ENCODE measurements at places on chromosomes 5 and 9.

DNA sequence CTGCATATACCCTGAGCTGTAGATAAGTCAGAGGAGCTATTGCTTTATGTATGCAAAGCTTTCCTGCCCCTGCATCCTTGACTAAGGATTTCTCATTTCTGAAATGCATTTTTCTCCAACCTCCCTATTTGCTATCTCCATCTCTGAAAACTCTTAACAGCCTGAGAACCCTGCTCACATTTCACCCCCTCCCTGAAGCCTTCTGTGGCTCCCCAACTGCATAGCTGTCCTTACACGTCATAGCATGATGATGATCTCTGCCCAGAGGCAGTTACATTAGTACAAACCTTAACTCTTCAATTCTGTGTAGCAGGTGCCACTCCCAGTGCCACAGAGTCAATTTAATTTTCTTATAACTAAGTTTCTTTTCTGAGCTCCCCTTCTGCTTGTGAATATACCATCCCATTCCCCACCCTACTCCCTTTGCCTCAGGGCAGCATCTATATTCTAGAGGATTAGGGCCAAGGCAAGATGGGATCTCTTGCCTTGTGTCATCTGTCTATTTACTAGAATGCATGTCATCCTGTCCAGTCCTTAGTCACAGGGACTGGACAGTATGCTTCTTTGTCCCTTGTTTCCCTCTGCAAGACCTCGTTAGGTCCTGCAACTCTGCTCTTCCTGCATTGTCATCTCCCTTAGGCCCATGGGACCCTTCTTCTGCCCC lies 149.7 kb upstream of the SPRY4 start:
- peaks cover 16% of the 10 kb centered on the region for H3K36me3 ChIP-seq
- peak overlapping the region; percentile 26 for H3K27ac ChIP-seq
- no peak for DNase-seq
- no peak overlapping the region for H3K4me3 ChIP-seq

DNA sequence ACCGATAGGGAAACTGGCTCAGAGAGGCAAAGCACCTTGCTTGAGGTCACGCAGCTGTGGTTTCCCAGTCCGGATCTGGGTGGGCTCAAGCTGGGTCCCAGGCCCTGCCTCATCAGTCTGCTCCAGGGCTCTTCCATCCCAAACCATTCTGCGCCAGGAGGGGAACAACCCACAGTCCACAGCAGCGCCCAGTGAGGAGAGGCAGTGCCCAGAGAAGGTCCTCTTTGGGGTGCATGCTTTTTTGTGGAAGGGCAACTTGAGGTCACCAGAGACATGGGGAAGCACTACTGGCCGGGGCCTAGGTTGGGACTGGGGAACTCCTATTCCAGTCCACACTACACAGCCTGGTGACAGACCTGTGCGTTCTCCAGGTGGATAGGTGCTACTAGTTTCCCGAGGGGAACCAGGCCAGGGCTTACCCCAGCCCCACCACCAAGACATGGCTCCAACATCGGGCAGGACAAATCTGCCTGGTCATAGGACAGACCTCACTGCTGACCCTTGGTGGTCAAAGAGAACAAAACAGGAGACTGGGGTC lies 62.5 kb upstream of the RNF130 start:
- no peaks in the 10 kb centered on the region for H3K4me1 ChIP-seq
- DNase-seq = no peak
- H3K27ac ChIP-seq = no peak overlapping the region
- no peak overlapping the region for H3K4me3 ChIP-seq

GRCh38 chr5:139385061-139386049 lies 2.3 kb upstream of the SLC23A1 start:
- H3K4me1 ChIP-seq = peaks cover 20% of the 10 kb centered on the region
- peaks cover 8% of the 10 kb centered on the region for H3K27me3 ChIP-seq
- H3K36me3 ChIP-seq = no peaks in the 10 kb centered on the region
- no peak overlapping the region for H3K4me3 ChIP-seq

- no peaks in the 10 kb centered on the region for H3K36me3 ChIP-seq
- no peak for DNase-seq
- peaks cover 8% of the 10 kb centered on the region for H3K4me1 ChIP-seq
- no peak overlapping the region for H3K4me3 ChIP-seq
- peak overlapping the region; percentile 1 for H3K27ac ChIP-seq
Measured at GRCh38 chr5:94751460-94751859, 133.0 kb downstream of the SLF1 start.

- no peaks in the 10 kb centered on the region for H3K27me3 ChIP-seq
Measured at GRCh38 chr5:10358999-10359398, 5.5 kb downstream of the MARCHF6 start.

DNA sequence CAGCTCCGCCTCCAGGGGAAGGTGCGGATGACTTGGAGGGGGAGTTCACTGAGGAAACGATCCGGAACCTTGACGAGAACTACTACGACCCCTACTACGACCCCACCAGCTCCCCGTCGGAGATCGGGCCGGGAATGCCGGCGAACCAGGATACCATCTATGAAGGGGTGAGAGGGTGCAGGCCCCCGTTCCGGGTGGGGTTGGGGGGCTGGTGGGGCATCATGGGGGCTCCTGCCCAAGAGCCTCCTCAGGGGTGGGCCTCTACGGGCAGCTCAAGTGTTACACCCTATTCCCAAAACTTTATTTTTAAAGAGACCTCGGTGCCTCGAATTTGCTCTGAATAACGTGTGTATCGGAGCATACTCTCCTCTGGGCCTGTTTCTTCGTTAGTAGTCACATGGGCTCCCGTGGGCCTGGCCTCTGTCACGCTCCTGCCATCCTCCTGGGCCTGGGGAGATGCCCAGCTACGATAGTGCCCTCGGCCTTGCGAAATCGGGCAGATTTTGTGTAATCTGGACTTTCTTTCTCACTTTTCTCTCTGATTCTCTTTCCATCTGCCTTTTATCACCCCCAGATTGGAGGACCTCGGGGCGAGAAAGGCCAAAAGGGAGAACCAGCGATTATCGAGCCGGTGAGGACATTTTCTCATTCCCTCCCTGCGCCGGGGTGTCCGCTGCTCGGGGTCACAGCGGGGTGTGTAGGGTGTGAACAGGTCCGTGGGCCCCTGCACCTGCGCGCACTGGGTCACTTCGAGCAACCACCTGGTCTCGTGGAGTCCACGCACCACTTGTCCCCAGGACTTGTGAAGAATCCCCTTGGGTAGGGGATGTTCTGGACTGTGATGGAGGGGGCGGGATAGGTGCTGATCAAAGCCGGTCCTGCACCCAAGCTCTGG lies 90.1 kb downstream of the COL5A1 start:
- no peak for DNase-seq
- H3K27ac ChIP-seq = no peak overlapping the region
- H3K27me3 ChIP-seq = no peaks in the 10 kb centered on the region
- no peak overlapping the region for H3K4me3 ChIP-seq

- DNase-seq = no peak
- peaks cover 34% of the 10 kb centered on the region for H3K4me1 ChIP-seq
- no peak overlapping the region for H3K27ac ChIP-seq
- H3K36me3 ChIP-seq = peaks cover 21% of the 10 kb centered on the region
- H3K4me3 ChIP-seq = no peak overlapping the region
Measured at GRCh38 chr5:17396247-17396646, 101.8 kb upstream of the TAF11L2 start.

- H3K4me3 ChIP-seq = no peak overlapping the region
- no peaks in the 10 kb centered on the region for H3K27me3 ChIP-seq
- H3K27ac ChIP-seq = no peak overlapping the region
- H3K4me1 ChIP-seq = peaks cover 5% of the 10 kb centered on the region
Measured at GRCh38 chr5:98064118-98064685, 709.3 kb upstream of the RGMB start.

DNA sequence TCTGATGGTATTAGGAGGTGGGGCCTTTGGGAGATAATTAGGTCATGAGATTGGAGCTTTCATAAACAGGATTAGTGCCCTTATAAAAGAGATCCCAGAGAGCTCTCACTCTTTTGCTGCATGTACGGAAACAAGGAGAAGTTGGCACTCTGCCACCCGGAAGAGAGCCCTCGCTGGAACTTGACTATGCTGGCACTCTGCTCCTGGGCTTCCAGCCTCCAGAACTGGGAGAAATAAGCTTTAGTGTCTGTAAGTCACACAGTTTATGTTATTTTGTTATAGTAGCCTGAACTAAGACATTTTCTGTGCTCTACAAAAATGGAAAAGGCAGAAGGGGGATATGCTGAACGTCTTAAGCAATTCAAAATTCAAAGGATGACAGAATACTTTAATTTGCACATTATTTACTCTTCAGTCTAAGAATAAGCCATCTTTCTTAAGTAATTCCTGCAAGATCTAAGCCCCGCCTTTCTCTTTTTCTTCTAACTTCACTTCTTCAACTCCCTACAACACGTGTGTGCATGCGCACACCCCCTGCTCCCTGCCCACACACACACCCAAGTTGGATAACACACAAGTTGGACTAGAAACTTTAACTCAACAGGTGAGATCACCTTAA lies 17.3 kb downstream of the NFIB start:
- no peak for DNase-seq
- H3K36me3 ChIP-seq = no peaks in the 10 kb centered on the region
- peak overlapping the region; percentile 55 for H3K27ac ChIP-seq
- H3K4me1 ChIP-seq = peaks cover 19% of the 10 kb centered on the region
- H3K27me3 ChIP-seq = no peaks in the 10 kb centered on the region
- no peak overlapping the region for H3K4me3 ChIP-seq

- no peak overlapping the region for H3K4me3 ChIP-seq
- peaks cover 8% of the 10 kb centered on the region for H3K4me1 ChIP-seq
- no peaks in the 10 kb centered on the region for H3K27me3 ChIP-seq
- no peak overlapping the region for H3K27ac ChIP-seq
- no peaks in the 10 kb centered on the region for H3K36me3 ChIP-seq
- DNase-seq = no peak
Measured at GRCh38 chr5:72015103-72015548, 92.1 kb upstream of the MAP1B start.

- H3K27ac ChIP-seq = no peak overlapping the region
- no peaks in the 10 kb centered on the region for H3K4me1 ChIP-seq
- no peak for DNase-seq
- no peaks in the 10 kb centered on the region for H3K36me3 ChIP-seq
- no peaks in the 10 kb centered on the region for H3K27me3 ChIP-seq
Measured at GRCh38 chr9:135269912-135270830, 182.7 kb downstream of the OLFM1 start.

- no peak for DNase-seq
- no peak overlapping the region for H3K4me3 ChIP-seq
- no peak overlapping the region for H3K27ac ChIP-seq
- no peaks in the 10 kb centered on the region for H3K27me3 ChIP-seq
- H3K4me1 ChIP-seq = 0 out of 2 replicates have a peak, but pooled peaks cover 4% of the 10 kb centered on the region
Measured at GRCh38 chr5:106822851-106823250, 847.9 kb downstream of the EFNA5 start.

DNA sequence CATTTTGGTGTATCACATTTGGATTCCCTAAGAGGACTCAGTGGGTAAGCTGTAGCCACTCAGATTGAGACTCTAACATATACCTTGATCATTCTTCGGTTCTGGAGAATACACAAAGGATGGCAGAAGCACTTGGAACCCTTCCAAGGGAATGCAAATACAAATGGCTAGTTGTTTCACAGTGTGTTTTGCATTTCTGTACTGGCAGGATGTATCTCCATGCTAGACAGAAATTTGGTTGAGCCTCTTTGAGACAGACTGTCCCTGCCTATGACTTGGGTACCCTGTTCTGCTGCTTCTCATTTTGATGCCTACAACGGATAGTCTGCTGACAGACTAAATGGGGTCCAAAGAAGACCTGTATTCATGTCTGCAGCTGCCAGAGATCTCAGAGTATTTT lies 273.5 kb downstream of the TMEM38B start:
- H3K27ac ChIP-seq = no peak overlapping the region
- no peaks in the 10 kb centered on the region for H3K36me3 ChIP-seq
- peaks cover 20% of the 10 kb centered on the region for H3K27me3 ChIP-seq
- peaks cover 40% of the 10 kb centered on the region for H3K4me1 ChIP-seq

GRCh38 chr5:93267736-93268135 lies 313.3 kb downstream of the NR2F1-AS1 start:
- no peaks in the 10 kb centered on the region for H3K4me1 ChIP-seq
- no peaks in the 10 kb centered on the region for H3K27me3 ChIP-seq
- no peaks in the 10 kb centered on the region for H3K36me3 ChIP-seq
- no peak overlapping the region for H3K4me3 ChIP-seq
- DNase-seq = no peak

DNA sequence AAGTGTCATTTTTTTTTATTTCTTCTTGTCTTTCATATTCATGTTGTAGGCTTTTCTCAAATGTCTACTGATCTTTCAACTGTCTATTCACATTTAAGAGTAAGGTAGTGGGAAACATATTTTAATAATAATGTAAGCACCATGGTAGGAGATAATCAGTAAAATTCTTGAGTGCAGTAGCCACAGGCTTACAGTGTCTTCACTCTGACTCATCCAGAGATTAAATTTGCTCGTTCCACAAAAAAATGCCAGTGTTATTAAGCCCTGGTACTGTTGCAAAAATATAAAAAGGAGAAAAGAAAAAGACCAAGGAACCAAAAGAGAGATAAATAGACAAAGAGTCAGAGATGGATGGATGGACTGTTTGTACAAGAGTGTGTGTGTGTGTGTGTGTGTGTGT lies 43.0 kb downstream of the PARP8 start:
- no peak for DNase-seq
- no peaks in the 10 kb centered on the region for H3K36me3 ChIP-seq
- H3K27me3 ChIP-seq = no peaks in the 10 kb centered on the region
- H3K4me3 ChIP-seq = no peak overlapping the region

DNA sequence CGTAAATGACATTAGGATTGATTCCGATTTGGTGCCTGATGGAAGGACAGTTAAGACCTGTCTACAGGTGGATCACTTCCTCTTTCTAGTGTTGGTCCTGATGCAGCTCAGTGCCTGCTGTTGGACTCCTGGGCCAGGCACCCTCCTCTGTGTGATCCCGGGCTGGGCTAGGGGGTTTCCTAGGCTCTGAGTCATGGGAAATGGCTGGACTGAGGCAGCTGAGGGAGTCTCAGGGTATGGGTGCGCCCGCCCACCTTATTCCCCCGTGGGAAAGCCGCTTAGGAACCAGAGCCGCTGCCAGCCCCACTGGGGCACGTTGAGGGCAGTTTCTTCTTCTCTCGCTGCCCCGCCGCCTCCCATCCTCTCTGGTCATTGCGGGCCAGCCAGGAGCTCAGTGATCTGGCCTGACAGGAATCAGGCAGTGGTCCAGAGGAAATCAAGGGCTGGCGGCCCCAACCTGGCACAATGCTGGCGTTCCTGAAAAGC lies 12.9 kb downstream of the TCF7 start:
- no peak for DNase-seq
- no peak overlapping the region for H3K27ac ChIP-seq
- no peak overlapping the region for H3K4me3 ChIP-seq
- H3K36me3 ChIP-seq = no peaks in the 10 kb centered on the region
- no peaks in the 10 kb centered on the region for H3K27me3 ChIP-seq
- H3K4me1 ChIP-seq = peaks cover 2% of the 10 kb centered on the region

Data from WTC11 (cell line).